Stimulated activated CD4-positive, alpha-beta T cell treated with anti-CD3 and anti-CD28 coated beads, Interleukin-1b, Interleukin-23, amount 100 ng/mL, for 1 hour (primary cell): ENCODE measurements at places on chromosomes 13 and 19.

GRCh38 chr13:88601949-88602348, 930.8 kb downstream of the SLITRK5 start:
- no peak for DNase-seq

- DNase-seq = no peak
Measured at GRCh38 chr13:50229960-50230661, 214.9 kb downstream of the KCNRG start.

DNA sequence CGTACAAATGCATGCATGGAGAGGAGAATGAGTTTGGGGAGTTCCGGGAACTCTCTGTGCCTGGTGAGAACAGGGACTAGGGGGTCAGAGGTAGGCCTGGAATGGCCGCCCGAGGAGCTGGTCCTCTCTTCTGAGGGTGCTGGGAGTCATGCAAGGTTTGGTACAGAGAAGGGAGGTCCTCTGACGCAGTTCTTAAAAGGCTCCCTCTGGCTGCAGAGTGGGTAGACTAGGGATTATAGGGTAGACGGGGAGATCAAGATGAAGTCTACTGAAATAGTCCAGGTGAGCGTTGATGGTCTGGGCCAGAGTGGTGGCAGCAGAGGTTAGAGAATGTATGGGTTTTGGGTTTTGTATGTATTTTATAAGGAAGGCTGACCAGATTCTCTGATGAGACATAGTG, 796 bp downstream of the ZNF304 start:
- DNase-seq = no peak

GRCh38 chr13:77807431-77808135, 110.1 kb downstream of the SLAIN1 start:
- no peak for DNase-seq

GRCh38 chr13:114338959-114339358, 24.7 kb downstream of the CHAMP1 start:
- no peak for DNase-seq

GRCh38 chr13:44322928-44323327, 50.7 kb upstream of the SERP2 start:
- no peak for DNase-seq

- DNase-seq = no peak
Measured at GRCh38 chr13:54226876-54227275, 1198.3 kb downstream of the OLFM4 start.

DNA sequence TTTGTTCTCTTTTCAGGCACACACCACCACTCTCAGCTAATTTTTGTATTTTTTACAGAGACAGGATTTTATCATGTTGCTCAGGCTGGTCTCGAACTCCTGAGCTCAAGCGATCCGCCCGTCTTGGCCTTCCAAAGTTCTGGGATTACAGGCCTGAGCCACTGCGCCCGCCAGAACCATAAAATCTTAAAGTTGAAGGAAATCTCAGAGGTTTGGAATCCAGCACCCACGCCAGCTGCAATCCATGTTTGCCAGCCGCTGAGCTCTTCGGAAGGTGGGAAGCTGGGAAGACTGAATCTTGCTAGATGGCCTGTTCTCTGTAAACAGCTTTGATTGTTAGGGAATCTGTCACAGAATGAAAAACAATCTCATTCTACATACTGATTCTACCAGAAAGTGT, 38.5 kb downstream of the SPATA13 start:
- DNase-seq = no peak

DNA sequence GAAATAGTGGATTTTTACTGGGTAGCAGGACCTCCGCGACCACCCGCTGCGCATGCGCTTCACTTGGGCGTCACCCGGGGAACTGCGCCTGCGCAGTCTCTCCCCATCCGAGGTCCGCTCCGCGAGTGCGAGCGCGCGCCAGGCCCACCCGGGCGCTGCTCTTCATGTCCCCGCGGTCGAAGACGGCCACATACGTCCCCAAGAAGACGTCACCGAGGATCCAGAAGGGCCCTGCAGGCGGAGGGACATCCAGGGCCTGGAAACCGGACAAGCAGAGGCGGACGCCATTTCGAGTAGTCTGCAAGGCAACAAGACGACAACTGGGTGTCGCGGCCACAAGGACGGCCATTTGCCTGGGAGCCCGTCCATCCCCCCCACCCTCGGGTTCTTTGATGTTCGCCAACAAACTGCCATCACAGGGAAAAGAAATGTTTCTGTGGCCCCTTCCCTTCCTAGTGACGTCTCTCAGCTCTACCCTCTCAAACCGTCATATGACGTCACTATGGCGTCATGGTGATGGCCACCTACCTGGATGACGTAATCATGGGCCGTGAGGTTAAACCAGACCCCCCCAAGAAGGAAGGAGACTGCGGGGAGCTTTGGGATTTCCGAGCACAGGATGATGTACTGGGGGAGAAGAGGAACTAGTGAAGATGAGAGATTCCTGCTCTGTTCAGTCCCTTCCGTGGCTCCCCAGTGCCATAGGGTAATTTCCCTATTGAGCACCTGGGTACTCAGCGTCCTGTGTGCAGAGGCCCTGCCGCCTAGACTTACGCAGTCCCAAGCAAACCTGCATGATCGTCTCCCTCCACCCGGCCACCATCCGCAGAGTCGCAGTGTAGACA, 6.7 kb downstream of the NAPSA start:
- DNase-seq = peak; percentile 56

GRCh38 chr13:45238945-45239795, 38.3 kb upstream of the KCTD4 start:
- DNase-seq = no peak

DNA sequence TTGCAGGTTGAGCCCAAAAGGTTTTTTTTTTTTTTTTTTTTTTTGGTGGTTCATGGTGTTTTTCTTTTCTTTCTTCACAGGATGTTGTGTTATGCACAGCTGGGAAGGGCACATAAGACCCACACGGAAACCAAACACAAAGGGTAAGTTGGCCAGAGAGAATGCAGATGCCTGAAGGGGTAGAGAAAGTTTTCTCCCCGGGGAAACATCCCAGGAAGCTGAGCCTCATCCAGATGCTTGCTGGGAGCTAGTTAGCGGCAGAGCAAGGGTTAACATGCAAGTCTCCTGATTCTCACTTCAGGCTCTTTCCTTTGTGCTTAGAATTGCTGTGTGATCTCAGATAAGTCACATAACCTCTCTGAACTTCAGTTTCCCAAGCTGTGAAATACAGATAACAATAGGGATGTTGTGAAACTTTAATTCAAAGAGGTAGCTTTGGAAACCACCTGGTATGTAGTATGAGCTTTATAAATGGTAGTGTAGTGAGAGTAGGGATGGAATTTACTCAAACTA, 3.1 kb downstream of the ADGRE1 start:
- DNase-seq = no peak

- no peak for DNase-seq
Measured at GRCh38 chr19:48821633-48822032, 10.8 kb upstream of the BCAT2 start.

- DNase-seq = no peak
Measured at GRCh38 chr19:44808463-44809371, at the start of gene BCAM. Gene BCAM, plus strand, starts transcription at chr19:44809103. Its CDS starts 22 bp downstream, at chr19:44809125.

DNA sequence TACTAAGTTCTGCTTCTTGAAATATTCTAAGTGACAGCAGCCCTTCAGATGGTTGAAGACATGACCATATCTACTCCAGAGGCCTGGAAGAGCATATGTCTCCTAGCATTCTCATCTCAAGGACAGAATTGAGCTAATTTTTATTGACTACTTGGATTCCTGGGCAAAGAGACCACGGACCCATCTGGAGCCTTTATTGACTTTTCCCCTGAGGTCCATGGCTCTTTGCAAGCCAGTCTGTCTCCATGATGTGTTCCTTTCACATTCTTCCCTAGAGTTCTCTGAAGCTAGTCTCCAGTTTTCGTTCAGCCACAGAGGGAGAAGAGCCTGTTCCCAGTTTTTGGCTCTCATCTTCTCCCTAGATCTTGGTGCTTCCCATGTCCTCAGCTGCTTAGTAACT, 202.7 kb downstream of the PCCA start:
- no peak for DNase-seq

GRCh38 chr19:44621367-44621766, 8.0 kb downstream of the IGSF23 start:
- DNase-seq = no peak

DNA sequence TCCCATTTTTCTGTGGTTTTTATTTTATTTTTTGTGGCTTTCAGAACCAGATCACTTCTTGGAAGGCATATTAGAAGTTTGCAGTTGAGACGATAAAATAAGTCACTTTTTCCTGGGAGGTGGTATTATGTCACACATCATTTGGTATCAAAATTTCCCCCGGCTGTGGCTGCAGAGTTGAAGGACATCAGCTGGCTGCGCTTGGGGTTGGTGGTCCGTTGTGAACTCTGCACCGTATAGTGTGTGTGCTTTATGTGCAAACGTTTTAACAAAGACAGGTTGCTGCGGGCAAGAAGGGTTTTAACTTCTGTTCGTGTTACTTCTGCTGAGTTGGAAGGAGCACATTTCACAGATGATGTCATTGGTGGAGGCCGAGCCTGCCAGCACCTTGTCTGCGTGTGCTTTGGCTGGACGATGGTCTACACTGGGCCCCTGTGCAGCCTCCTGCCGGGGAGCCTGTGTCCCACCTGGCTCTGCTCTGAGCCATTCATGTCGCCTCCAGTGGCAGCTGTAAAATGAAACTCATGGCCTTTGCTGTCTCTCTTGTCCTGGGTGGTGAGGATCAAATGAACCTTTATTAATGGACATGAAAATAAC, 9.6 kb downstream of the ATP11A start:
- no peak for DNase-seq

GRCh38 chr13:44135566-44135965, 238.1 kb upstream of the SERP2 start:
- DNase-seq = no peak
